ENCODE measurements at places on chromosomes 16 and 17.

GRCh38 chr16:30700491-30700890, 1.5 kb downstream of the SRCAP start:
- DNase-seq = no peak

GRCh38 chr17:80857756-80858171, 133.9 kb upstream of the CHMP6 start:
- DNase-seq = no peak

DNA sequence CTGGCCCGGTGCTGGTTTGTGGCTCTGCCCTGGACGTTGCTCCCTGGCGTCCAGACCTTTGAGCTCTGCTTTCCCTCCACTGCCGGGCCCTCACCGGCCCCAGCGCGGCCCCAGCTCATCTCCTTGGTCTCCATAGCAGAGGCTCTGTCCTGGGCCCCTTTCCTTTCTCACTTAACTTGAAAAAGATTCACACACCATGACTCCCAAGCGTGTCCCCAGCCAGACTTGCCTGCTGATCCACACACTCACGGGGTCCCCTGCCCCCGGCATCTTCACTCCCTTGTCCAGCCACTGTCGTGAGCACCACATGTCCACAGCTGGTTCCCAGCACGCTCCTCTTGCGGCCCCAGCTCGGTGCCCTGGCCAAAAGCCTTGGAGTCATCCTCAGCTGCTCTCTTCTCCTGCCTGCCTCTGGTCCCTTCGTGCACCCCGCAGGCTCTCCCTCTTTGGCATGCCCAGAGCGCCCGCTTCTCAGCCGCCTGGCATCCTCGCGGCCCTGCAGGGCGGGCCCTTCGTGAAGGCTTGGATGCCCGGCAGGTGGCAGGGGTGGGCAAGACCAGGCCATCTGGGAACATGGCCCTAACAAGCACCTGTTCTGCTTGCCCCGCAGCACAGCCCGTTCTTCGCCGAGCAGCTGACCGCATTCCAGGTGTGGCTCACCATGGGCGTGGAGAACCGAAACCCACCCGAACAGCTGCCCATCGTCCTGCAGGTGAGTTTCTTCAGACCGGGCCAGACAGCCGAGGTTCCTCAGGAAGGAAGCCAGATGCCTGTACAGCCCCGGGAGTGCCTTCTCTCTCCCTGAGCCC, 145.6 kb upstream of the CHMP6 start:
- no peak for DNase-seq

- no peak for DNase-seq
Measured at GRCh38 chr17:57350266-57350665, 93.9 kb downstream of the MSI2 start.

DNA sequence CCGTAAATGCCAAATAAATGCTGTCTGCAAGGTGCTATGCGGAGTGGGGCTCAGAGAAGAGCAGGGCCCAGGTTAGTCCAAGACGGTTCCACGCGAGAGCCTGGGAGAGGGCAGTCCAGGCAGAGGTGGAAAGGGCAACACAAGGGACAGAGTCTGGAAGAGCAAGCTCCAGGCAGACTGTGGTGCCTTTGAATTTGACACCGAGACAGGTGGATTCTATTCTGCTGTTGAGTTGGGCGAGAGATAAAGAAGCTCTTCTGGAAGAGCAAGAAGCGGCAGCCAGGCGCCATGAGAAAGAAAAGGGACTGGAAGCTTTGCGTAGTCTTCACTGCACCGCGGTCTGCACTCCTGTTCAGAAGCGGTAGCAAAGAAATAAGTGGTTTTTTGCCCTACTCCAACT, 55.6 kb downstream of the CYTH1 start:
- DNase-seq = no peak

- no peak for DNase-seq
Measured at GRCh38 chr16:68786685-68787418, 49.8 kb downstream of the CDH1 start.

- no peak for DNase-seq
Measured at GRCh38 chr17:12318571-12319266, 298.0 kb downstream of the MAP2K4 start.

DNA sequence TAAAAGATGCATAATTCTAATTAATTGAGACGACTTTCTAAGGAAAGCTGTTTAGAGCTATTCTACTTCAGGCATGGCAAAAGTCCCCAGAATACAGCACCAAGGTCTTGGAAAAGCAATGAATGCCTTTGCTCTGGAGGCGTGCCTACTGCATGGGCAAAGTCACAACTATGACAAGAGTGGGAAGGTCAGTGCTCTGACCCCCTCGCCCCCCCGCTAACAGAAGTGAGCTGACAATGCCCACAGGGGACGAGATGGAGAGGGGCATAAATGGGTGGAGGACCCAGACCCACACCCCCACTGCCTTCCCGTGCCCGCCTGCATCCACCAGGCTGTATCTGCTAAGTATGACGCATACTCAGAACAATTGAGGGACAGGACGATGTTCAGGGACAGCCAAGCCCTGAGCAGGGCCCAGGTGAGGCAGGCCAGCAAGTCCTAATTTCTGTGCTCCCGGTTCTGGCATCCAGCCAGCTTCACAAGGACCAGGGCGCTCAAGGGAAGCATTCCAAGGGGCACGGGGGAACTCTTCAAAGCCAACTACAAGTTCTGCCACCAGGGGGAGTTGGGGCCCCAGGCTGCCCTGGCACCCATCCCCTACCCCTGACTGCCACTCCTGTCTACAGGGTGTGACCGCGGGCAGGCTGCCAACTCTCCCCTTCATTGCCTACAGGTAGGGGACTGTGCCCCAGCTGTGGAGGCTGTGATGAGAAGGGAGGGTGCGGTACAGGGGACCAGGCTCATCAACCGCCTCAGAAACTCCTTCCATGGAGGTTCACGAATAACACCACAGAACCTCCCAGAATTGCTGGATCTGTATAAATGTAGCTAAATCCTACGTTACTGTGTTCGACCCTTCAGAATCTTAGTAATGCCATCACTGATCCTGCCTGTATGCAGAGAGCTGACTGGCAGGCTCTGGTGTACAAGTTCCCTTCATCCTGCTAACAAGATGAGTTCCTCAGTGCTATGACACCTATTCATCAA, 20.8 kb downstream of the NPRL3 start:
- DNase-seq = peak; percentile 39

GRCh38 chr17:42684929-42685556, 2.7 kb downstream of the CNTNAP1 start:
- DNase-seq = no peak

DNA sequence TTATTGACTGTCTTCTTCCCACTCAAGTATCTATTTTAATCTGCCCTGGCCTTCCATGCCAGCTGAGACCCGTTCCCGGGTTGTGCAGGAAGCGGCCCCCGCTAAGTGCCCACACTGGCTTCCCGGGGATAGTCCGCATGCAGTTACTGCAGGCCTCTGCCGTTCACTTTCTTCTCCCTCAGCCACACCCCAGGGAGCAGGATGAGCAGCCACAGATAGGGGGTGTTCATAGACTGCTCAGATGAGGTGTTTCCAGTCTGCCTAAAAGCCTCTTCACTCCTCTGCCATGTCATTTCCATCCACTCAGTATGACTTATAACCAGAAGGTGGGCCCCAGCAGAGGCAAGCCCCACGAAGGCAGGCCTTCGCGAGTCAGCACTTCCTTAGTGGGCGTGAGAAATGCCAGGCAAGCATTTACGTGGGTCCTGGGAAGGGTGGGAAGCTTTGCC, 7.7 kb downstream of the MED9 start:
- DNase-seq = no peak

- no peak for DNase-seq
Measured at GRCh38 chr17:57586196-57586740, 158.8 kb downstream of the CCDC182 start.

DNA sequence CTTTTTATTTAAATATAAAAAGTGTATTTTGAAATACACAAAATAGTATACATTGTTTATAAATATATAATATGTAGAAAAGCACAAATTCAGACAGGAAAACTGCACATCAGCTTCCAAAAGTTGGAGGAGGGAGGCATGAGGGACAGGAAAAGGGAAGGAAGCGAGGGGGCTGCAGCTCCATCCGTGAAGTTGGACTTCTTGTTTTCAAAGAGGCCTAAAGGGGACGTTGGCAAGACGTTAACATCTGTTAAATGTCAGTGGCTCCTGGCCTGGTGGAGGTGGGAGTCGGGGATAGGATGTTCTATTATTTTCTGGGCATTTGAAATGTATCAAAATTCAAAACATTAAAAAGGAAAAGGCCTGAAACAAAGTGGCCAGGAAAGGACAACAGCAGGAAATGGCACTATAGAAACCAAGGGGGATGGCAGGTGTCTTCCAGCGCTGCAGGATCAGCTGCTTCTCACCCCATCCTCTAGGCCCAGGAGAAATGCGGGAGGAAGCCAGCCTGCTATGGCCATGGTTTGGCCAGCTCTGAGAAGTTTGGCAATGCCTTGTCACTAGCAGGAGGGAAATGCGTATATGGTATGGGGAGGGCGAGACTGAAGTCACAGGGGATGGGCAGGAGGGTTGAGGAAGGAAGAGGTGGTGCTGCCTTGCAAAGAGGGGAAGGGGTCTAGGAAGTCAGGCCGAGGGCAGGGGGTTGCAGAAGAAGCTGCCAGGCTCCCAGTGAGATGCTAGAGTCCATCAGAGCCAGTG, 6.4 kb downstream of the CMTM2 start:
- no peak for DNase-seq

DNA sequence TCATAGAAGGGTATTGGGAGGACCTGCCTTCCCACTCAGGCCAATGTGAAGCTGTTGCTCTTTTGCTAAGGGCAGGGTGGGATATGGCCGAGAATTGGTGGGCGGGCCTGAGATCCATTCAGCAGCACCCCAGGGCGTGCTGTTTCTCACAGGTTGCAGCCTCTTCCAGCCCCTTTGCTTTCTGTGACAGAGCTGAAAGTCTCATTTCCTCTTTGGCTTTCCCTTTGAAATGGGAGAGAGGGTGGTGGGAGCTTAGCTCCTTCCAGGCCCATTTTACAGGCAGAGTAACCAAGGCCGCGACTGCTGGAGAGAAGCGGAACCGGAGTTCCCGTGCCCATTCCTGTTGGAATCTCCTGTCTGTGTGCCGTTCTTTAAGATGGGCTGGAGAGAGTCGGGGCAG, 183.0 kb downstream of the RAB11FIP4 start:
- DNase-seq = no peak

- no peak for DNase-seq
Measured at GRCh38 chr16:81599034-81599744, 154.6 kb downstream of the CMIP start.

GRCh38 chr16:56075732-56076388, 115.4 kb upstream of the GNAO1 start:
- DNase-seq = no peak

DNA sequence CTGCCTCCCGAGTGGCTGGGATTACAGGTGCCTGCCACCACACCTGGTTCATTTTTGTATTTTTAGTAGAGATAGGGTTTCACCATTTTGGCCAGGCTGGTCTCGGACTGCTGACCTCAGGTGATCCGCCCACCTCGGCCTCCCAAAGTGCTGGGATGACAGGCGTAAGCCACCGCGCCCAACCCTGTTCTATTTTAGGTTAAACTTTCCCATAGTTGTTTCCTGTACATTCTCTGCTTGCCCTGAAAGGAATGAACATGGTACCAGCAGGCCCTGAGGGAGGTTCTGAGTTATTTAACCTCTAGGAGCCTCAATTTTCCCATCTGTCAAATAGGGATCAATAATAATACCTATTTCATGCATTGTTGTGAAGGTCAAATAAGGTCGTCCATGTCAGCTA, 11.0 kb upstream of the CDH5 start:
- DNase-seq = no peak

DNA sequence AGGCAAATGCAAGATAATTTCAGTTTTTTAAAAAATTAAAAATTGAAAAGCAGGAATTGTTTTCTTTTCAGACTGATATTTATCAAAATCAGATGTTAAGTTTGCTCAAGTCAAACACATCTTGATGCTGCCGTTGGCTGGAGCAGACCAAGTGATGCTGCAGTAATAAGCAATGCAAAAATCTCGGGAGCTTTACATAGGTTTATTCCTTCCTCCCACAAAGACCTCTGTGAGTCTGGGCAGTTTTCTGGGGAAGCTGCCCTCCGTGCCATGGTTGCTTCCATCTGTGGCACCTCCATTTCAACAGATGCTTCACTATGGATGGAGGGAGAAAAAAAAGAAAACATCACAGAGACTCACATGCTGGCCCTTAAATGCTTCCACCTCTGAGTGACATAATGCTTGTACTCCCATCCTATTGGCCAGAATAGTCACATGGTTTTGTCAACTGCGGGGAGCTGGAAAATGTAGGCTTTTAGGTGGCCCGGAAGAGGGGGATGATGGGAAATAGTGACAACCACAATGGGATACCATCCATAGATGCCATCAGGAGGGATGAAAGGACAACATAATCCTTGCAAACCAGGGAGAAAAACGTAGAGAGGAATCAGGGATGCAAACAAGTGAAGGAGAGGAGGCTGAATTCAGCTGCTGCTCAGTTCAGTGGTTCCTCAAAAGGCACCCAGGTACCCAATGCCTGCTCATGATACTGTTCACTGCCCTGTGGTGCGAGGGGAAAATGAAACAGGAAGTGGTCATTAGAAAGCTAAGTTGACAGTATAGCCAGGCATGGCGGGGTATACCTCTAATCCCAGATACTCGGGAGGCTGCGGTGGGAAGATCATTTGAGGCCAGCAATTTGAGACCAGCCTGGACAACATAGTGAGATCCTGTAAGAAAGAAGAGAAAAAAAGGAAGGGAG, 13.5 kb upstream of the ERCC4 start:
- DNase-seq = no peak

- no peak for DNase-seq
Measured at GRCh38 chr16:86389566-86390328, 120.6 kb upstream of the FOXF1 start.

GRCh38 chr16:56636616-56637413, 1.7 kb upstream of the MT1A start:
- no peak for DNase-seq

DNA sequence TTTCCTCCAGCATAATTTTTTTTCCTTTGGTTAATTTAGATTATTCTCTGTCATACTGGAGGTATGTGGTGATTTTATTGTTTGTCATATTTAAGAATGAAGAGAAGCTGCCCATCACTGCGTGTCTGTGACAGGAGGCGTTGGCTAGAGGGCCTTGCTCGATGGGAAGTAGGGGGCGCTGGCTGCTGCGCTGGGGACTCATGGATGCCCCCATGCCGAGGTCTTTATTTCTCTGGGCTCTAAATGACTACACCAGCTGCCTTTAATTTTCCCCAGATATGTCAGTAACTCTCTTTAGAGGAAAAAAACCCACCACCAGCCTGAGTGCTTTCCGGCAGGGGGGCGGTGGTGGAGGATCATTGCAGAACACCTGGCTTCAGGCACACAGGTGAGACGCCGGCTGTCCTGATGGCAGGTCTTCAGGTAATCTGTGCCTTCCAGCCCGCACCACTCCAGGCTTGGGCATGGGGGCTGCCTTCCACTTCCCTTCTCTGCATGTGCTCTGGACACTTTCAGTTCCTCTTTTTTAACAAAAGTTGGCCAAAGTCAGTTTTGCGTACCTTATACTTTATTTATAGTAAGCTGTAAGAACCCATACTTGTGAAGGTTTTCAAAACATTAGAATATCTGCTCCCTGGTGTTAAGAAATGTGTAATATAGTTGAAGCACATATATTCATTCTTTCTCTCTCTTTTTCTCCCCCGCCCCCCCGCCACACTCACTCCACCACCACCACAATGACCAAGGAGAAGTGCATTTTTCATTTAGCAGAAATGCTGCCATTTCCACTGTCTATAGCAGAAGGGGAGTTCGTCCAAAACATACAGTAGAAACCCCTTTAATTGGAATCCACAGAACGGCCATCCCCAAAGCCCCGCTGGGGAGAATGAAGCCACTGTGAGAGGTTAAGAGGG, 192.7 kb downstream of the RPTOR start:
- no peak for DNase-seq
